ENCODE measurements at places on chromosomes 2 and 18.

GRCh38 chr2:209830722-209831465 is 59.3 kb downstream of the UNC80 start:
- DNase-seq = no peak

- DNase-seq = no peak
Measured at GRCh38 chr2:238487652-238488346, 61.1 kb downstream of the ASB1 start.

GRCh38 chr18:62999392-62999791 is 284.1 kb downstream of the PHLPP1 start:
- no peak for DNase-seq

GRCh38 chr2:47177043-47177565 is 22.0 kb upstream of the STPG4 start:
- DNase-seq = no peak

DNA sequence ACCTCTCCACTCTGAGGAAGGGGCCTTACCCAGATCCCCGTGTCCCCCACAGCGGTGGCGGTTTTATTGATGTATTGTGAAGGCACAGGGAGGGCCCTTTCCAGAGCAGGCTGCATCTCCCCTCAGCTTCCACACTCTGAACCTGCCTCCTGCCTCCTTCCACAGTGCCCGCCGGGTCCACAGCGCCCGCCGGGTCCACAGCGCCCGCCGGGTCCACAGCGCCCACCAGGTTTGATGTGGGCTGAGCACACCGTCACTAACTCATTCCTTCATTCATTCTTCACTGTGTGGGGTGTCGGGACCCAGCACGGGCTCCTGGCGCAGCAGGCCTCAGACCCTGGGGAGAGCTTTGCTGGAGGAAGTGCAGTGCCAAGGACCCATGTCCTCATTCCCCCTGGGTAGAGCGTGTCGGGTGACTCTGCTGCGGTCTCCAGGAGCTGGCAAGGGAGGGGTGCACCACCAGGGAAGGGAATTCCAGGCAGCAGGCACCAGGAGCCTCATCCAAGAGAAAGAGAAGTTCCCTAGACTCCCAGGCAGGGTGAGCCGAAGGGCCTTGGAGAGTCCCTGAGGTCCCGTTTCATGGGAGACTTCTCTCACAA is 57.1 kb downstream of the HPCAL1 start:
- DNase-seq = no peak

DNA sequence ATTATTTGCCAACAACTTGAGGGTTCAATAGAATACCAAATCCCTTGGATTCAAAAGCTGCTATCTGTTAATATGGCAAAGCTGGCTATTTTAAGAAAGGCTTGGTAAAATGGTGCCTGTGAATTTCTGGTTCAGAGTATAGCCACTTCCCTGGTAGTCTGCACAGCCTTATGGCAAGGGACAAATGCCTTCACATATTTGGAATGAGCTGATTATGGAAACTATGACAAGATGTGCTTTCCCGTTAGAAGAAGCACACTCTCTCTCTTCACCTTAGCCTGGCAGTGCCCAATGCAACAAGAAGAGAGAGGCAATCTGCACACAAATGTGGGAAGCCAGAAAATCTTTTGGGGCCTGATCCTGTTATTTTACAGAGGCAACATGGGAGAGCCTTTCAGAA is 47.5 kb upstream of the MAP3K20 start:
- DNase-seq = no peak

- no peak for DNase-seq
Measured at GRCh38 chr2:112958428-112959108, 19.2 kb upstream of the IL36G start.

- DNase-seq = no peak
Measured at GRCh38 chr2:5666798-5667197, 25.4 kb upstream of the SOX11 start.

GRCh38 chr2:166419616-166419934 is 43.8 kb upstream of the SCN9A start:
- DNase-seq = no peak

DNA sequence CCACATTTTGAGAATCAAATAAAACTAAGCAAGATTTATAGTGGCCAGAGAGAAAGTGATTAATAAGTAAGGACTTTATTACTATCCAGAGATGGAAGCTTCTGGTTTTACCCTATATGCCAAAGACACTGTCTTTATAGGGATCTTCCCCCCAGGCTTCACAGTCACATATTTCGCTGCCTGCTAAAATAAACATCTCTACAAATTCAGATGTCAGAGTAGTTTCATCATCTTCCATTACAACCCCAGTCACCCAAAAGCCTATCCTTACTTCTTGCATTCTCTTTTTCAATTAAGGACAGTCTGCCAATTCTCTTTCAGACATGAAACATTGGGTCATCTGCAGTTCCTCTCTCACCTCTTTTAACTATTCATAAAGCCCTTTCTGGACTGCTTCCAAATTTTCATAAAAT is 28.3 kb downstream of the CREB1 start:
- no peak for DNase-seq

- no peak for DNase-seq
Measured at GRCh38 chr2:172288603-172289002, 138.8 kb upstream of the ITGA6 start.

- no peak for DNase-seq
Measured at GRCh38 chr2:177585234-177585863, 192.8 kb downstream of the AGPS start.

DNA sequence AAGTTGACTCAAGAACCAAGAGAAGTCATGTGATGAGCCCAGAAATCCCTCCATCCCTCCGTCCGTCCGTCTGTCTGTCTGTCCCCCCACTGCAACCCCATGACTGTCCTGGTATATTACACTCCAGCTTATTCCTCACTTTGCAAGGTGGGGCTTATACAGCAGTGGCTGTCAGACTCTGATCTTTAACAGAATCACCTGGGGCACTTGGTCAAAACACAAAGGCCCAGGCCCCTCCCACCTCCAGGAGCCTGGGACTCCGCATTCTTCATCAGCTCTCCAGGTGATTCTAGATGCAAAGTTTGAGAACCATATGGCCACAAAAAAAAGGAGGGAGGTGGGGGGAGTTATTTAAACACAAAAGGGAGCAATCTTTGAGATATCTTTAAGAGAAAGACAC is 61.4 kb downstream of the MYO5B start:
- no peak for DNase-seq

DNA sequence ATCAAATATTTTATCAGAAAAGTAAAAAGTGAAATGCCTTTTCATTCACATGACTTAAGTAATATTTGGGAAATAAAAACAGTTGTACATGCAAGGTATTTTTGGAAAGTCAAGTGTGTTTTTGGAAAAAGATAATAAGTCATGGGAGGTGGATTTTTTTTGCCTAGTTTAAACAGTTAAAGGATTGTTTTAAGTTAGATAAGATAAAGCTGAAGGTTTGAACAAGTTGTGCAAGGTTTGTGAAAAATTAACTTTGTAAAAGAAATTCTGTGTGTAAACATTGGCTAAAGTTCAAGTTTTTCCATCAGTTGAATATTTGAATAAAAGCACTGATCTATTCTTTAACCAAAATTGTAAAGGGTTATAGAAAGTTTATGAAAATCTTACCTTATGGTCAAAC is 207.9 kb upstream of the RGPD4 start:
- no peak for DNase-seq

DNA sequence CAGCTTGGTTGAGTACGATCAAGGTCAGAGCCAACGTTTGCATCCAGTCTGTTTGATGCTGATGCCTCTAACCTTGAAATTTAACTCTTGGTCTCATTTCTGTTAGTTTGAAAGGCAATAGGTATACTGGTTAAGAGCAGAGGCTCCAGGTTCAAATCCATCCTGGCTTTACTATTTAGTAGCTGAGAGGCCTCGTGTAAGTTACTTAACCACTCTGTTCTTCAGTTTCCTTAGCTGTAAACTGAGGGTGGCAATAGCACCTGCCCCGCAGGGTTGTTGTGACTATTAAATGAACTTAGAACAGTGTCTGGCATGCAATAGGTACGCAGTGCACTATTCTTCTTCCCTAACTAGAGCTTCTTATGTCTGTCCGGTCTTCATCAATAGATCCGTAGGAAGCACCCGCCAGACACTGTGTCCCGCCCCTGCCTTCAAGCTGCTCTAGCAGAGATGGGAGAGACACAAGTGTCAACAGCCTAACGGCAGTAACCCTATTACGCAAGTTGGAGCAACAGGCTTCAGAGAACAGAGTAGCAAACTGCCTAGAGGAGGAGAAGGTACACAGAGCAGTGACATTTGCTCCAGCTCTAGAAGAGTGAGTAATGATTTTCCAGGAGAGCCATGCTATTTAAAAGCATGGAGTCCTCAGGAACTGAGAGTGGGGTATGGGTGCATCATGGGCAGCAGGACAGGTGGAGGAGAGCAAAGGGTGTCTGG is 62.7 kb upstream of the ST3GAL5 start:
- no peak for DNase-seq

DNA sequence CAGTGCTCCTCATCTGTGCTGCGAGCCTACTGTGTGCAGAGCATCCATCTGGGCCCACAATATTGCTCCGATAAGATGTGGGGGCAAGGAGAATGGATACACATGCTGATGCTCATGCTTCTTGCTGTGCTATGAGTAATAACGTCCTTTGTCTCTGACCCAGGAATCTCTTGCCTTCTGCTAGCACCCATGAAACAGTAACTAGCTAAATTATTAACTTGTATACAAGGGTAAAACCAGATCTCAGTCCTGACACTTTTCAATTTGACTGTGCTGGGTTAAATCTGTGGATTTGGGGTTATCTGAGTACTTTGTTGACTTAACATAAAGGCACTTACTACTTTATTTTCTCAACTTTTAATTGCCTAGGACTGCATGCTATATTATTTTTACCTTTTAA is 357.6 kb downstream of the SLC4A3 start:
- DNase-seq = no peak

DNA sequence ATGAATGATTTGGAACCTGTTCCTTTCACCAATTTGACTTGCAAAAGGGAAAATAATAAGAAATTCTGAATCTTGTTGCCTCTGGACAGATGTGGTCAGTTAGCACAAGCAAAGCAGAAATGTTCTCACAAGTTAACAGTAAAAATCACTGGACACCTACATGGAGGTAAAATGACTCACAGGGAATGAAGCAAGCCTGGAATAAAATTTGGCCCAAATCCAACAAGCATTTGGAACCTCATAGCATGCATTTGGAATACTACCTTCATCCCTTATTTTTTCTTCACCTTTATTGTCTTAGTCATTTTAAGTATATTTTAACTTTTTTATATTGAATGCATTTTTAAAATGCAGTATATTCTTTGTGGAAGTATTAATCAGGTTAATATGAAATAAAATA is 602.9 kb downstream of the ARHGAP15 start:
- DNase-seq = no peak

DNA sequence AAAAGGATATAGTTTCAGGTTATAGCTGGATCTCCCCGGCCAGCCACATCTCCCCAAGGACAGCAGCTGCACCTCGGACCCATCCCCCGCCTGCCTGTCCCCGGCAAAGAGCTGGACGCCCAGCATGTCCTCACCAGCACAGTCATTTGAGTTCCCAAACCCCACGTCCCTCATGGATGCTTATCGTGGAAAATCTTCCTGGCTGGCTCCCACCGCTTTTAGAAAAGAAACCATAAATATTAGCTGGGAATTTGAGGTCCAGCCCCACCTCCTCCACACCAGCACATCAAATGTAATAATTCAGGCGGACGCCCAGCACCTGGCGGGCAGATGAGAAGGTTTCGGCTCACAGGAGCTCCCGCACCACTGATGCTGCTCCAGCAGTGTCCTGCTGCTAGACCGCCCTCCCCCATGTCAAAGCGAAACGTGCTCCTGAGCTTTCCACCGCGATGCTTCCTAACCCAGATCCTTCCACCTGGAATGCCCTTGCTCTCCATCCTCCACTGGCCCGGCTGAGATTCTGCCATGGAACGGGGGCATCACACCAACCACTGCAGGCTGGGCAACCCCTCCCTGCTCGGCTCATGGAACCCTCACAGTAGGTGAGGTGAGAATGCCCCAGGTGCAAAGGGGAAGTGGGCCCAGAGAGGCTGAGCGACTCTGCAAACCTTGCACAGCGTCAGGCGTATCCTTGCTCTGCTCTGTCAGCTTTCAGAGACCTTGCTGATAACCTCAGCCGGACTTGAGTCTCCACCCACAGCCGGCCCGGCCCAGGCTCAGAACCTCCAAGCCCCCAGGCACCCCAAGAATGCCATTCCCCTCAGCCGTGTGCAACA is 71.5 kb upstream of the GPC1 start:
- no peak for DNase-seq

DNA sequence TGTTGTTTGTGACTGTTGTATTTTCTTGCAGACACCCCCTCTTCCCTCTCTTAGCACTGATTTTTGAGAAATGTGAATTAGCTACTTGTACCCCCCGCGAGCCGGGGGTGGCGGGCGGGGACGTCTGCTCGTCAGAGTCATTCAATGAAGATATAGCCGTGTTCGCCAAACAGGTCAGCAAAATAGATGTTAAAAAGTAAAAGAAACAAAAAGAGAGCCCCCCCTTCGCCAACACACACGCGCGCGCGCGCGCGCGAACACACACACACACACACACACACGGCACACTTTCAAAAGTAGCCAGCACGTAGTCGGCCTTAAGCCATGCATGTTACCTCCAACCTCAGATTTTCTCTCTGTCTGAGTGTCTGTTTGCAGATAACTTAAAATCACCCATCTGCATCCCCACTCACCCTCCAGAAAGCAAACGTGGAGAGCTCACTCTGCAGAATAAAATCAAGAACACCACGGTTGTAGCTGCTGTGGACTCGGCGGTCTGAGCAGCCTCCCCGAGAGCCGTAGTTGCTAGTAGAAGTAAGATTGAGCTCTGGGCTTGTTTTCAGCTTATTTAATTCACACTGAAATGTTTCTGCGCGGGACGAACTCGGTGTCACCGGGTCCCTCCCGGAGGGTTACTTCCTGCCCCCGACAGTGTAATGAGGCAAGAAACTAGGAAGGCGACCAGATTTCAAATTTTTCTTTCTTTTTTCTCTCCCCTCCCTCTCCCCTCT is 5.1 kb downstream of the MEIS1 start:
- DNase-seq = no peak

DNA sequence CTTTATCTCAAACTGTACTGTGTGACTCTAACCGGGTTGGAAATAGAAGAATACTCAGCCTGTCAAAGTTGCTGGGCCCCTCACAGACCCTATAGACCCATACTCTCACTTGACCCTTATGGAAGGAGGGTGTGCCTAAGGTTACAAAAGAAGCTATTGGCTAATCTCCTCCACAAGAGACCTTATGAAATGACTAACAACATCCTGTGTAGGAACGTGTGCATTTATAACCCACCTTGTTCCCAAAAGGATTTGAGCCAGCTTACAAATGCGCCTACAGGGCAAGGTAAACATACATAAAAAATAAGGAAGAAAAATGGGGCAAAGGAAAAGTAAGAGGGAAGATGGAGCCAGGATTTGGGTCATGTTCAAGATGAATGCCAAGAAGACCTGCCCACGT is 225.4 kb upstream of the SMAD2 start:
- no peak for DNase-seq

GRCh38 chr2:56770490-56770889 is 586.7 kb downstream of the CCDC85A start:
- no peak for DNase-seq

DNA sequence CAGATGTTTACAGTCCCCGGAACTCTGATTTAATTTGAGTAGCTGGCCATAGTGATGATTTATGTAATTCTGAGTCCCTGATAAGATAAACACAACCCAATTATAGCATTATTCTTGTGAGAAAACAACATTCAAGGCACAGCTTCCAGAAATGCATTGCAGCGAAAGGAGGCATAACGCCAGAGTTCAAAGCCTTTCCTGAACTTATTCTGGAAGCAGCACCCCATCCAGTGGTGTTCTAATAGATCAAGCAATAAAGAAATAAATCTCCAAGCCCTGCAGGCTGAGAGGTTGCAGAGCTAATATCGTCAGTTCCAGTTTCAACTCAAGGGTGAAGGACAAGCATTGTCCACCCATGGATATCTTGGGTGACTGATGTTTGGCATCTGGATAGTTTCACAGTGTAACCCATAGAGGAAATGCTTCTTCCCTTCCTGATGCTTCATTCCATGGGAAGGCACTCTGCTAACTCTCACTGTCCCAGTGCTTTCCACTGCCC is 18.8 kb downstream of the CDH2 start:
- DNase-seq = no peak
